ENCODE measurements at places on chromosomes 7 and 10.
A peak's percentile ranks its signal among the peaks of the same experiment; 100 is the strongest.

DNA sequence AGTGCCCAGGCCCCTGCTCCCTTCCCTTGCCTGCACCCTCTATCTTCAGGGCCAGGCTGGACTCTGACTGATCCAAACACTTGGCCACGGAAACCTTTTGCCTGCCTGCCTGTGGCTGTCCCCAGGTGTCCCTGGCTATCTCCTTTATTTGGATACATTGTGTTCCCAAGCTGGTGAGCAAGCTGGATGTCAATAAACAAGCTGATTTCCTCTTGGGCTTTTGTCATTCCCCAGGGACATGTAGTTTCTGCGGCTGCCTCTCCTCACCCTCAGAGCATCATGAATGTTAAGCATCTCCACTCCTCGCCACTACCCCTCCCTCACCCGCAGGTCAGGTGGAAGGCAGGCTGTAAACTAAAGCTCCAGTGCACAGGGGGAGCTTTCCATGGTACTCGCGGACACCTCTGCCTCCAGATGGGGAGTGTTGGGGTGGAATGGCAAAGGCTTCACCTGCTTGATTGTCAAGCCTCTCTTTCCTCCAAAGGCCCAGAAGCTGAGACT lies 6.9 kb downstream of the GHRHR start:
- peak; percentile 58 for DNase-seq

- no peak for DNase-seq
These were observed 1.4 kb downstream of the BAIAP2L1 start for GRCh38 chr7:98399462-98399861.

DNA sequence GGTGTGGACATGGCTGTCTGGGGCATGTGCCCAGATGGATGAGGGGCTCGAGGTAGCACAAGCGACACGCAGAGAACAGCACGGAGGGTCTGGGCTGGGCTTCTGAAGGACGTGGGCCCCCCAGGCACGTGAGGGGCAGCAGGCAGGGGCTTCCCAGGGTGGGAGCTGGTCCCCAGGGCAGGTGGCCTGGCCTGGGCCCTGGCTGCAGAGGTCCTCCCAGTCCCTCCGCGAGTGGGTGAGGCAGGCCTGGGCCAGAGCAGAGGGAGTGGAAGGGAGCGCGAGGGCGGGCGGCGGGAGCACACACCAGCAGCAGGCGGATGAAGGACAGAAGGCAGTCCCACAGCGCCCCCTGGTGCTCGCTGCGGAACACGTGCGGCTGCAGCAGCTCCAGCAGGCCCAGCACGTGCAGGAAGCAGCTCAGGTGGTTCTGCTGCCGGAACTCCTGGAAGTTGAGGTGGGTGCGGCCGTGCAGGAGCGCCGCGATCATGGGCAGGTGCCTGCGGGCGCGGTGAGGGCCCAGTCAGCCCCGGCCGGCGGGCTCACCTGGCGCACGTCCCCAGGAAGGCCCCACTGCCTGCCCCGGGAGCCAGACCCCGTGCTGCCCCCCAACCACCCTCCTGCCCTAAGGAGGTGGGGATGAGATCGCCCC lies 14.7 kb upstream of the MICALL2 start:
- peak; percentile 98 for DNase-seq

DNA sequence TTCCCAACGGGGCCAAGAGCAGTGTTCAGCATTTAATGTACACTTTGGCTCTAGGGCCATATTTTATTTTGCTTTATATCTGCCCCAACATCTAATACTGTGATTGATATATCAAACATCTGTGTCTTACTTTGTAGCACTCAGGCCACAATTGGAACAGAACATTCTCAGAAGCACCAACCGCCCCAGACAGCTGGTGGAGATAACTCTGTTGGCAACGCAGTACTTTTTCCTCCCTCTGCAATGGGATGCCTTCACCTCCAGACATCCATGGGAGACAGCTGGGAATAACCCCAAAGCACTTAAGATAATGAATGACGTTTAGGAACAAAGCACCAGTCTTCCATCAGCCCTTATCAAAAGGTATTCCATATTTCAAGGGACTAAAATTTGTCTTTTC lies 57.4 kb downstream of the PIP4K2A start:
- no peak for DNase-seq

DNA sequence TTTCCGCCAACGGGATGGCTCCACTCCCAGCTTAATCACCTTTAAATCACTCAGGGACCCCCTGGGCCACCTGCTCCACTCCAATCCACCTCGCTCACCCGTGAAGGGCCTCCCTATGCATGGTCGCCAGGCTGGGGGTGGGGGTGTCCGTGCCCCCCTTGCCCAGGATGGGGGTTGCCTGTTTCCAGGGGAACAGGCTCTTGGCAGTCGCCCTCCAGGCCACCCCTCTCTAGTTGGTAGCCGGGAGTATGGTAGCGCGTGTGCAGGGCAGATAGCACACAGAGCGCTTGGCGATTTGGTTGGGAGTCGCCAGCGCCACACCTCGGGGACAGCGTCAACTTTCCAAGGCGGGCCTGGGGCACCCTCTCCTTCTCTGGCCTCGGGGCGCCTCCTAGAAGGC lies 134.9 kb upstream of the ZNF92 start:
- no peak for DNase-seq

GRCh38 chr7:127899411-127899810 lies 131.8 kb downstream of the LRRC4 start:
- no peak for DNase-seq

Measured in ELF-1 (cell line).